ENCODE measurements at places on chromosomes 2 and 18.

GRCh38 chr2:169247211-169247610 lies 115.1 kb downstream of the LRP2 start:
- DNase-seq: no peak

DNA sequence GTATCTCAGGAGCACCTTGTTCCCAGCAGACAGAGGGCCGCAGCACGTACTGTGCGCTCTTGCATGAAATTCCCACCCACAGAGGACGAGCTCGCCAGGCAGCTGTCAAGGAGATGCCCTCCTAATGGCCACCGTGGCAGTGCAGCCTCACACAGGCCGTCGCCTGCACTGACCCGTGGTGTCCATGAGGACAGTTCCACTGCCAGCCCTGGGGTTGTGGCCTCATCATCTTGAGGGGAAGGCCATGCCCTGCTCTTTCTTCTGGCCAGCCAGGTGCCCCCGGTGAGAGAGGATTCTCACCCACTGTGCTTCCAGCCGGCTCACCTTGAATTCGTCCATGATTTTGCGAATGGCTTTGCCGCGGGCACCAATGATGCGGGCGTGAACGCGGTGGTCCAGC lies 42.0 kb downstream of the ANO7 start:
- DNase-seq: no peak

- DNase-seq: no peak
Observed at GRCh38 chr2:11764359-11764758, 17.9 kb downstream of the LPIN1 start.

GRCh38 chr2:232540441-232541041 lies 1.0 kb downstream of the CHRNG start:
- no peak for DNase-seq

DNA sequence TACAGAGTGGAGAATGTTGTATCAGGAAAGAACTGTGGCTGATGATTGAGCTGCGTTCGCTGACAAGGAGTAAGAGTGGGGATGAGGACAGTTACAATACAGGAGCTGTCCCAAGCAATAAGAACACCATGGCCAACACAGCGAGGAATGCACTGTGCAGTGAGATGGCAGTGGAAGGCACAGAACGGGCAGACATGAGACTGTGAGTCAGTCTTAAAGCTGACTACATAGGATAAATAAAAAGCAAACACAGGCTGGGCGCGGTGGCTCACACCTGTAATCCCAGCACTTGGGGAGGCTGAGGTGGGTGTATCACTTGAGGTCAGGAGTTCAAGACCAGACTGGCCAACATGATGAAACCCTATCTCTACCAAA lies 89.8 kb downstream of the CABYR start:
- no peak for DNase-seq

DNA sequence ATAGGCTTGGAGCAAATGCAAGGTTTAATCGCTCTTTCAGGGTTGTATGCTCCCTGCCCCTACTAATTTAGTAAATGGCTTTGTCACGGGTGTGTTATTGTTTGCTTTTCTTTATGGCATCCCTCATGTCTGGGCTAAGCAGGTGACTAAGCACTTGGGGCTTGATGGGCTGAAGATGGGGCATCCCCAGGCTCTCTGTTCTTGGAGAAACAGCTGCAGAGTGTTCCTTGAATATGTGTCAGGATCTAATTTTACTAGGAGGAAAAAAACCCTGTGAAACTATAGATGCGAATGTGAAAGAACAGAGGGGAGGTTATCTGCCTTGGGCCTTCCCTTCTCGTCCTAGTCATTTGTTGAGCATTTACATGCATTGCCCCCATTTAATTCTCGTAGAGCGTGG lies 94.7 kb upstream of the TAF1B start:
- no peak for DNase-seq

- no peak for DNase-seq
Observed at GRCh38 chr2:127637236-127637630, 8.7 kb upstream of the GPR17 start.

DNA sequence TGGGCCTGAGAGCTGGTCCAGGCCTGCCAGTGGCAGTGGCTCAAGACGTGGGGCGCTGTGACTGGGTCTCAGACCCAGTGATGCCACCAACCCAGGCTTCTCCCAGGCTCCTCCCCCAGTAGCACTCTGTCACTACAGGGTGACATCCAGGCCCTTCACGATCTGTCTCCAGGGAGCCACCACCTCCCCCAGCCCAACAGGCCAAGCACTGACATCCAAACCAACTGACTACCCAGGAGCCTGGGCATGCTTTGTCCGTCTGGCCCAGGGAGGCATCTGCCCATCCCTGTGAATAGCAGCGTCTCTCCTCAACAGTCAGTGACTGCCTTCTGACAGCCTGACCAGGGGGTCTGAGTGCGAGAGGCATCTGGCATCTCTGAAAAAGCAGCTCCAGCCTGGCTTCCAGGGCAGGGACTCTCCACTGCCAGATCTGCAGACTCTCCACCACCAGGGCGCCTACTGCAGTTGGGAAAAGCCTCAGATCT lies 13.0 kb downstream of the TEX44 start:
- DNase-seq: no peak

GRCh38 chr18:56248610-56249235 lies 389.7 kb downstream of the TXNL1 start:
- DNase-seq: no peak

DNA sequence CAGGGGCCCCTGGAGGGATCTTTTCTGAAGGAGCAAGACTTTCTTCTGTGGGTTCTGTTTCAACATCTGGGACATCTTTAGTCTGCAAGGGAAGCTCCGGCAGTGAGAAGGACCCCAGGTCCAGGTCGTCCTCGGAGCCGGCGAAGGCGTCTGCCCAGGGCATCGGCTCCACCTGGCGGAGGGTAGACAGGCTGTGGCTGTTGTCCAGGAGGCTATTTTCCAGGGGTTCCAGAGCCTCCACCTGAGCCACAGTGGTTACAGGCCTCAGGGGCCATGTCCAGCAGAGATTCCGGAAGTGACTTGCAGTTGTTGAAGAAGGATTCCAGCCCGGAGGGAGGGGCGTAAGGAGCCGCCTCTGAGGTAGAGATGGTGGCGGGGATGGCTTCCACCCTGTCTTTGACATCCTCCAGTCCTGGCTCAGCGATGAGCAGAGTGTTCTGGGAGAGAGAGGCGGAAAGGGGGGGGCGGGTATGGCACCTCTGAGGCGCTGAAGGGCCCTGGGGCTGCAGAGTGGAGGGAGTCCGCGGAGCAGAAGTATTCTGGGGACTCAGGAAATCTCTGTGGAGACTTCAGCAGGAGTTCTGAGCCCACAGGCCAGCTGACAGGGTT lies 891.3 kb upstream of the LRRTM1 start:
- DNase-seq: no peak

- DNase-seq: no peak
Observed at GRCh38 chr2:234393354-234393753, 103.5 kb downstream of the ARL4C start.

GRCh38 chr2:239639421-239640185 lies 238.8 kb upstream of the HDAC4 start:
- no peak for DNase-seq

- DNase-seq: no peak
Observed at GRCh38 chr2:200357845-200358244, 51.4 kb downstream of the SPATS2L start.

- no peak for DNase-seq
Observed at GRCh38 chr2:206311026-206311425, 36.6 kb downstream of the ZDBF2 start.

GRCh38 chr2:29123617-29124349 lies 8.6 kb downstream of the CLIP4 start:
- no peak for DNase-seq

DNA sequence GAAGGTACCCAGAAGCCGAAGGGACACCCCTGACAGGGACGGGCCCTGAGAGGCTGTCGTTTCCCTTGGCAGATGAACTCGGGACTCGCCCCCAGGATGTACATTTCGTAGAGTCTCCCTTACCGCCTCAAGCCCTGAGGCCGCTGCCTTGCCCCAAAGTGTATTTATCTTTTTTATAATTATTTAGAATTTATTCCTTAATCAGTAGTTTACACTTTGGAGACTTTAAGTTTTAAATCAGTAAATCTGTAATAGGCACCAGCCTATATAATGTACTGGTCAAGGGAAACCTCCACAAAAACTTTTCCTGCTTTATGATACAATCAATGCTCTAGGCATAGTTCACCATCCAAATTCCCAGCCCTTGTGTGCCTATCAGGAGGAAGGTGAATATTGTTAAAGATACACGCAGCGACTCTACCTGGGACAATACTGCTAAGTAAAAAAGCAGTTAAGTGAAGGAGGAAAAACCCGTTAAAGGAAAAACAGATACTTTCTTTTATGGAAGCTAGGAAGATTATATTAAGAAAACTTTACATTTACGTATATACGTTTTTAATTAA lies 848 bp downstream of the VRK2 start:
- no peak for DNase-seq

DNA sequence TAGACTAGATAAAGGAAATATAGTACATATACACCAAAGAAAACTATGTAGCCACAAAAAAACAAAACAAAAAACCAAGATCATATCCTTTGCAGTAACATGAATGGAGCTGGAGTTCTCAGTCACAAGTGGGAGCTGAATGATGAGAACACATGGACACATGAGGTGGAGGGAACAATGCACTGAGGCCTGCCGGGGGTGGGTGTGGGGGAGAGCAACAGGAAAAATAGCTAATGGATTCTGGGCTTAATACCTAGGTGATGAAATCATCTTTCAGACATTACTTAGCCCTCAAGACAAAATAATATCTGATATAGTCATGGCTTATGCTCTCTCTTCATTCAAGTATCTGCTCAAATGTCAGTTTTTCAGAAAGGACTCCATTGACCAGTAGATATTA lies 930.6 kb downstream of the LRP1B start:
- no peak for DNase-seq

DNA sequence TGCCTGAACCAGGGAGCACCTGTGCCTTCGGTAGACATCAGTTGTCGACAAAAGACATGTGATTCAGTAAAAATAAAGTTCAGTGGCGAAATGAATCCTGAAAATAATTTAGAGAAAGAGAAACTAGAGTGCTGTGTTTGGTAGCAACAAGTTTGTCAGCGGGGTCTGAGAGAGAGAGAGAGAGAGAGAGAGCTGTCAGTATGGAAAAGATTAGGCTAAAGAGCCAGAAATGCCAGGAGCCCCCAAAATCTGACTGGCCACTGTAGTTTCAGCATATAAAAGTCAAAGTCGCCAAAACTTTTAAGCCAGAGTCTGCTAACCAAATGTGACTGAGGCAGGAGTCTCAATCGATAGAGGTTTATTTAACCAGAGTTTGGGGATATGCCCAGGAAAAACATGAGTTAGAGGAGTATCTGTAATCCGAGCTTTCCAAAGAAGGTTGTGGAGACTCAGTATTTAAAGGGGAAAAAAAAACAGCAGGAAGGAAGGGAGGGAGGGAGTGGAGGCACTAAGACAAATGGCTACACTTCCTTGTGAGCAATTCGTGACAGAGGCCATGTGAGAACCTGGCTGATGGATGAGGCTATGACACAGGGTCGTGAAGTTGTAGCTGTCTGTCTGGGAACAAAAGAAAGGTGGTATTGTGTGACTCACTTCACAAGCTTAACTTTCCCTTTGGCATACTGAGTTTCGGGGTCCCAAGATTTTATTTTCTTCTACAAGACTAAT lies 20.5 kb upstream of the GNAL start:
- no peak for DNase-seq

DNA sequence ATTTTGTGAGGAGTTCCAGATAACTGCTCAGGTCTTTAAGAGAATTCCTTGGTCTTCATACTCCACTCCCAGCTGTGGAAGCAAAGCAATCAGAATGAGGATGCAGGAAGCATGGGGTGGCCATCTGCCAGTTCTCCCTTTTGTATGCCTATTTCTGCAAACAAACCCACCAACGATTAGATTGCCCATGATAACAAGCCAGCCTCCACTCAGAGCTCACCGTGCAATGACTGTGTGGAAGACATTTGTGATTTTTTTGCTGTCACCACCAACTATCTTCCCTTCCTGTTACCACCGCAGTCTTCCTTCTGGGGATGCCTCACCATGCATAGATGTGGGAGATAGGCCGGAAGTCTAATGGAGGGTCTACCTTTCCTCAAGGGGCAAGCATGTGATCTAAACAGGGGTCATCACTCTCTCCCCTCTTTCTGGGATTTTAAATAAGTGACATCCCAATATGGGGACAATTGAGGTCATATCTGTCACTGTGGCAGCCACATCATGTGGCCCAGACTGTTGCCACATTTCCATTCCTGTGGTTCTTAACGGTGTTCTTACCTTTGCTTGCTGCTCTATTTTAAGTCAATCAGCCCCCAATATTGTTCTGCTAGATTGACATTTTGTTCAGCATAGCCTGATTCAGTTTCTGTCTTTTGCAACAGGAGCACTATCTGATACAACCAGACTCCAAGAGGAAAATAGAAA lies 4.4 kb downstream of the AFF3 start:
- no peak for DNase-seq

GRCh38 chr18:38923540-38923939 lies 1357.9 kb upstream of the CELF4 start:
- DNase-seq: no peak

GRCh38 chr2:216657086-216657855 lies 24.1 kb downstream of the IGFBP2 start:
- DNase-seq: no peak

GRCh38 chr2:102806250-102806837 lies 44.5 kb downstream of the TMEM182 start:
- DNase-seq: no peak

- no peak for DNase-seq
Observed at GRCh38 chr2:81481242-81481993, 1176.9 kb upstream of the LRRTM1 start.

- no peak for DNase-seq
Observed at GRCh38 chr18:32624182-32624723, 148.6 kb downstream of the KLHL14 start.

- no peak for DNase-seq
Observed at GRCh38 chr2:17853799-17854198, 24.7 kb upstream of the KCNS3 start.

DNA sequence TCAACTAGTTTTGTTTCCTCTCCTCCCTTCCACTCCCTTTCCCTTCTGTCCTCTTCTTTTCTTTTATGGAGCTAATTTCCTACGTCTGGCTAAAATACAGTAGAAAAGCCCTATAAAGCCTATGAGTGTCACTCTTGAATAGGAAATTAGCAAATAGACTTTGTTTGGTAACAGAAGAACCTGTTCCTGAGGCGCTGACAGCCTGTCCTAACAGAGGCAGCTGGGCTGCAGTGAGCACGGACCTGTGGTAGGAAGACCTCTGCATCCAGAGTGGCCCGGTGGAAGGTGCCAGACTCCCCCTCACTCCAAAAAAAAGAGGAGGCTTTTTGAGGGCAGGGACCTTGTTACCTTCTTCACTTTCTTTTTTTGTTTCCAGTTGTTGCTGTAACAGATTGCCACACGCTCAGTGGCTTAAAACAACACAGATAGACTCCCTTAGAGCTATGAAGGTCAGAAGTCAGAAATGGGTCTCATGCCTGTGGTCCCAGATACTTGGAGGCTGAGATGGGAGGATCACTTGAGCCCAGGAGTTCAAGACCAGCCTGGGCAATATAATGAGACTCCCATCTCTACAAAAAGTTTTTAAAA lies 81.2 kb upstream of the TXNDC2 start:
- DNase-seq: no peak

Data from stimulated activated CD8-positive, alpha-beta memory T cell treated with anti-CD3 and anti-CD28 coated beads, Interleukin-4, amount 100 ng/mL, for 4 hours (primary cell).